ENCODE measurements at places on chromosomes 12 and 14.
A peak's percentile ranks its signal among the peaks of the same experiment; 100 is the strongest.

GRCh38 chr12:109098183-109098604, 797 bp downstream of the UNG start:
- no peak for DNase-seq

DNA sequence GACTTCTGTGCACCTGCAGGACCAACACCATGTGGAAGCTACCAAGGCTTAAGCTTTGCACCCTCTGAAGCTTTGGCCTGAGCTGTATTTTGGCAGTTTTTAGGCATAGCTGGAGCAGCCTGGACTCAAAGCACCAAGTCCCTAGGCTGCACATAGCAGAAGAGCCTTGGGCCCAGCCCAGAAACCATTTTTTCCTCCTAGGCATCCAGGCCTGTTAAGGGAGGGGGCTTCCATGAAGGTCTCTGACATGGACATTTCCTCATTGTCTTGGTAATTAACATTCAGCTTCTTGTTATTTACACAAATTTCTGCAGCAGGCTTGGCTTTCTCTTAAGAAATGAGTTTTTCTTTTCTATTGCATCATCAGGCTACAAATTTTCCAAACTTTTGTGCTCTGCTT, 475.8 kb upstream of the FLRT2 start:
- no peak for DNase-seq

DNA sequence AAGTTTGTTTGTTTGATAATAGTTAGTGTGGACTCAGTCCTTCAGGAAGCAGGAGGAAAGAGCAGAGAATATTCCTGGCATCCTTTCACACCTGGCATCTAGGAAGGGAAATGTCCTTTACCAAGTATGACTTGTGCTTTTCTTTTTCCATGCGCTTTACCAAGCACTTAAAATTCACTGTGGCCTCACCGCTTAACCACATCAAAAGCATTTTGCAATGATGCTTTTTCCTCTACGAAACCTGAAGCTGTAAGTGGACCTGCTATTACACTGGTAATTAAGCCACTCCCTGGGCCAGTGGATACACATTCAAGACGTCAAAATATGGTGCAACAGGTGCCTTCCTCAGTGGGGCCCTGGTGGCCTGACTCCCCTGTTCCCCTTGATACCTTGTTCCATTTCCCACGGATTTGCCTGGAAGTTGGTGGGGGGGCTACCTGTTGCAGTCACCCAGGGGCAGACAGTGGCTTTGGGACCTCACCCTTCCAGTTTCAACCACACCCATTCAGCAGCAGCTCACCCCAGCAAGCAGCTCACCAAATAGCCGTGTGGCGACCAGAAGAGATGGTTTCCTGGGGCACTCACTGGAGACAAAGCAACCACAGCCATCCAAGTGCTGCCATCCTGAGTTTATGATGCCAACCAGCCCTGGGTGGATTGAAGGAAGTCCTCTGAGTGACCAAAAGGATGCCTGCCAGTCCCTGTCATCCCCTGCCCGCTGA, 14.2 kb upstream of the FZD10 start:
- DNase-seq, result no peak

DNA sequence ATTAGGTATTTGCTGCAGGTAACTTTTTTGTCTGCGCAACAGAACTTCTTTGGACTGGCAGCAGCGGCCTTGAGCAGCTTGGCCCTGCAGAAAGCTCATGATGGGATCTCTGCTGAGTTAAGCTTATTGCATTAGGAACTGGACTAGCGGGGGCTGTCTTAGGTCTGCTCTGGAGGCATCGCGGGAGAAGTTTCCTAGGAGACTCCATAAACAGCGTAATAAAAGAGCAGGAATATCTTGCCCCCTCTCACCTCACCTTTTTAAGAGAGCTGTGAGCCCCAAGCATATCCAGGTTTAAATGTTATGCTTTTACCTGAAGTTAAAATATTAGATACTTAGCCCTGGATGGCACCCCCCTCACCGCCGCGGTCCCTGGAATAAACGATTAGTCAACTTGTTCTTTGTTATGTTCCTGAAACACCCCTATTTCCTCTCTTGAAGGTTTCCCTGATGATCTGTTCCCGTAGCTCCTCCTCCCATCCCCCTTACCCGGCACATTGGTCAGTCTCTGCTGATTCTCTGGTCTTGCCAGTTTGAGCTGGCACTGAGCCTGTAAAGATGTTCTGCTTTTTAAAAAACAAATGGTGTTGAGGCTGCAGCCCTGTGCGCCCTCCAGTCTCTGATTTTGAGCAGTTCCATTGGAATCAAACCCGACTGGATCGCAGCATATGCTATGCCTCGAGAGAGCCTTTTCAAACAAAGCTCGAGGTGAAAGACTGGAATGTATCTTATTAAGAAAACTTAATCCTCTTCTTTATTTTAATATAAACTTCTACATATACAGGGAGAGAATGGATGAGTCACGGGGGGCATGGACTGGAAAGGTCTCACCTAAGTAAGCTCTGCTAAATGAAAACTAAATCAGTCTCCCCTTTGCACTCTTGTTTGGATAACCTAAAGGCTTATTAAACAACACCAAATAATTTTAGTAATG, 1.9 kb downstream of the MLXIP start:
- no peak for DNase-seq

GRCh38 chr14:102457509-102457908, 52.1 kb downstream of the ANKRD9 start:
- no peak for DNase-seq

GRCh38 chr12:74689071-74689655, 151.5 kb downstream of the ATXN7L3B start:
- peak; percentile 4 for DNase-seq

DNA sequence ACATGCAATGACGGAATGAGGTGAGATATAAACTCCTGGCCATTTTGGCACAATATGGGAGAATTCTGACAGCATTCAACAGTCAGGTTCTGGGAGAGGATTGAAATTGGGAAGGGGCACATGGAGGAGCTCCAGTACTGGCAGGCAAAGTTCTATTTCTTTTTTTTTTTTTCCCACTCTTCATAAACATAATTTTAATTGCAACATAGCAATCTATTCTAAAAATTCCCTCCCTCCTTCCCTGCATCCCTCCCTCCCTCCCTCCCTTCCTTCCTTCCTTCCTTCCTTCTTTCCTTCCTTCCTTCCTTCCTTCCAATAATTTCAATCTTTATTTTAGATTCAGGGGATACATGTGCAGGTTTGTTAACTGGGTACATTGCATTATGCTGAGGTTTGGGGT, 93.2 kb downstream of the PTCSC3 start:
- no peak for DNase-seq

- no peak for DNase-seq
Measured at GRCh38 chr12:125619723-125620122, 554.5 kb downstream of the AACS start.

DNA sequence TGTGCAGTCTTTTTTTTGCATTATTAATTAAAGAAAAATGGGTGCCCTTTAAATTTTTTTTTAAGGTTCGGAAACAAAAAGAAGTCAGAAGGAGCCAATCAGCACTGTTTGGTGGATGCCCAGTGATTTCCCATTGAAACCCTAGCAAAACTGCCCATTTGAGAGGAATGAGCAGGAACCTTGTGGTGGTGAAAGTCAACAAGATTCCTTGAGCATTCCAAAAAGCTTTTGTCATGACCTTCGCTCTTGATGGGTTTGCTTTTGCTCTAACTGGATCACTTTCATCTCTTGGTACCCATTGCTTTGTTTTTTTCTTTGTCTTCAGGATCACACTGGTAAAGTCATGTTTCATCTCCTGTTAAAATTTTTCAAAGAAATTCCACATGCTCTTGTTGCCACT, 54.1 kb downstream of the ADIPOR2 start:
- no peak for DNase-seq

DNA sequence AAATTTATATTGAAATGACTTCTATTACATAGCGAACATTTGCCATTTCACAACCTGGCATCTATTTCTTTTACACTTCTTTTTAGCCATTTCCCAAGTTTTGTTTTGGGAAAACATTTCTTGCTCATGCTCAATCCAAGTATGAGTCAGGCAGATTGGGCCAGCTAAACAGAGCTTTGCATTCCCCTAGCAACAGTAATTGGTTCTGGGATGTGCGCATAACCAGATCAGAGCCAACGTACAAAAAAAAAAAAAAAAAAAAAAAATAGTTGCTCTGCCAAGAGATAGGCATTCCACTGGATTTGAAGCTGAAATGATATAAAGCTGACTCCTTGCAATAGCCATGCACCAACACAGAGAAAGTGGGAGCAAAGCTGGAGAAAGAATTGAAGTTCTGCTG, 37.5 kb downstream of the PLCZ1 start:
- DNase-seq, result no peak

DNA sequence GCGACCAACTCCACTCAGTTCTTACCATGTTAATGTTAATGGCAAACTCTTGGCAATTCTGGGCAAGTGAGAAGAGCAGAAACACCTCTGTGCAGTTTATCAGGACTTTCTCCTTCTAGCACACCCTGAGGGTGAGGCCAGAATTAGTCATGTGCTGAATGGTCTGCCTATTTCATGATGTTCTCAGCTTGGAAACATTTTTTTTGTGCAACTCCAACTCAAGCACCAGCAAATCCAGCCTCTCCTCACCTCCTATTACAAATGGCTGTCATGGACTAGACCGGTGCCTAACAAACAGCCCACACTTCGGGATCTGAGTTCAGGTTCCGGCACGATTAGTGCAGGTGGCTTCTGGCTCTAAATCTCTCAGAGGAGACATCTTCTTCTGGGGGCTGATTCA, 246.0 kb downstream of the ZFP36L1 start:
- no peak for DNase-seq

- peak; percentile 70 for DNase-seq
Measured at GRCh38 chr14:37246427-37246829, 48.7 kb downstream of the MIPOL1 start.

- no peak for DNase-seq
Measured at GRCh38 chr12:2902272-2902880, 11.7 kb downstream of the TULP3 start.

- DNase-seq, result no peak
Measured at GRCh38 chr12:76544601-76545261, 14.8 kb downstream of the OSBPL8 start.

GRCh38 chr14:73397810-73398209, 60.5 kb downstream of the NUMB start:
- DNase-seq, result peak; percentile 19

DNA sequence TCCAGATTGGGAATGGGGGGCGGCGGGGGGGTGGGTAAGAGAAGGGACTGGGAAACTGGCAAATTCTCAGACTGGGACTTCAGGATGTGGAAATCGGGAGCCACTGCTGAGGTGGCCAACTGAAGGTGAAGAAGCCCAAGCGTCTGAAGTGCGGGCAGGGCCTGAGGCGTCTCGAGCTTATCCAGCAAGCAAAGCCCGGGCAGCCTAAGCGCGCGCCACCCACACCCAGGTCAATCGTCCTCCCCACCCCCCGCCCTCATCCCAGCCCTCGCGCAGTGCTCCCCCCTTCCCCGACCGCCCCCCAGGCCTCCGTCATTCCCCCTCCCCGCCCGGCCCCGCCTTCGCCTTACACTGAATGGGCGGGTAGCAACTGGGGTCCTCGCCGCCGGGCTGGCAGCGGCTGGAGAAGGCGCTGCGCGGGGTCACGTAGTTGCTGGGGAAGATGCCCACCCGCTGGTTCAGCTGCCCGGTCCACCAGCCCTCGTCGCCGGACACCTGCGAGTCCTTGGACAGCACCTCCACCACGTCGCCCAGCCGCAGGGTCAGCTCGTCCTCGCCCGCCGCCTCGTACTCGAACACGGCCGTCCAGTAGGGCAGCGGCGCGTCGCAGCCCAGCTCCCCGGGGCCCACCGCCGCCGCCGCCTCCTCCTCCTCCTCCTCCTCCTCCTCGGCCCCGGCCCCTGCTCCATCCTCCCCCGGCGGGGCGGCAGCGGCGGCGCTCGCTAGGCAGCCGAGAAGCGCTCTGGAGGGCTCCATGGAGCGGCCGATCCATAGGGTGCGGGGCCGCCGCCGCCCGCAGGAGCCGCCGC, 693 bp downstream of the MAP3K9 start:
- no peak for DNase-seq

- DNase-seq, result no peak
Measured at GRCh38 chr12:48285751-48286650, 64.7 kb downstream of the ZNF641 start.

DNA sequence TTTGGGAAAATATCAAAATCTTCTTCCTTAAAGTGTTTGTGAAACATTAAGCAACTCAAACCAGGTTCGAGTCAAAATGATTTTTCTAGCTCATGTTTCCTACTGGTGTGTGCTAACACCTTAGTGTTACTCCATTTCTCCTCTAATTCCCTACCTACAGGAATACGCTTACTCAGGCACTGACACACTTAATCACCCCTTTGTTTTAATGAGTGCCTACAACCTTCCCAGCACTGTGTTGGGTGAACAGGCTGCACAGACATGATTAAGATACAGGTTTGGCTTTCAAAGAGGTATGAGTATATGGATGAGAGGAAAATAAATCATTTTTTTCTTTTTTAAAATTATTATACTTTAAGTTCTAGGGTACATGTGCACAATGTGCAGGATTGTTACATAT, 15.6 kb upstream of the PZP start:
- no peak for DNase-seq

DNA sequence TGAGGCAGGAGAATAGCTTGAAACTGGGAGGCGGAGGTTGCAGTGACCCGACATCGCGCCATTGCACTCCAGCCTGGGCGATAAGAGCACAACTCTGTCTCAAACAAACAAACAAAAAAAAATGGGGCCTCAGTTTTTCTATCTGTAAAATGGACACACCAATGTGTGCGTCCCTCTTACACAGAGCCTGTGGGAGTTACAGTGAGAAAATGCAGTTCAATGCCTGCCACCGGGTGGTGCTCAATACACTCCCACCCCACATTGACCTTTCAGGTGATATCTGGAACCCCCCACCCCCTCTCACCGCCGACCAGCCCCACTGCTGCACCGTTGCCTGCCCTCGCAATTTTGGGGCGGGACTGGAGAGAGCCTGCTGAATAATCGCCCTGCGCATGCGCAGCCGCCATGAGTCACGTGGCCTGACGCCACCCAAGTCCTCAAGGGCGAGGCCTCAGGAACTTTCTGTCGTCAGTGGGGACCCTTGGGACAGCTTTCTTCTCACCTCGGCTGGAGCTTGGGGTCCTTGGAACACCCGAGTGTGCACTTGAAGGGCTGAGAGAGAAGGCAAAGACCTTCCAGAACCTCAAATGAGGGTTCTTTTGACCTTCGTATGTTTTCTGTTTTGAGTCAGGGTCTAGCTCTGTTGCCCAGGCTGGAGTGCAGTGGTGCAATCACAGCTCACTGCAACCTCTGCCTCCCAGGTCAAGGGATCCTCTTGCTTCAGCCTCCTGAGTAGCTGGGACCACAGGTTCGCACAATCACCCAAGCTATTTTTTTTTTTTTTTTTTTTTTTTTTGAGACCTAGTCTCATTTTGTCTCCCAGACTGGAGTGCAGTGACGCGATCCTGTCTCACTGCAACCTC, 14.6 kb upstream of the CABP1 start:
- no peak for DNase-seq

- DNase-seq, result no peak
Measured at GRCh38 chr12:121981456-121981855, 40.2 kb upstream of the BCL7A start.
